ENCODE measurements at places on chromosomes 16 and 17.

DNA sequence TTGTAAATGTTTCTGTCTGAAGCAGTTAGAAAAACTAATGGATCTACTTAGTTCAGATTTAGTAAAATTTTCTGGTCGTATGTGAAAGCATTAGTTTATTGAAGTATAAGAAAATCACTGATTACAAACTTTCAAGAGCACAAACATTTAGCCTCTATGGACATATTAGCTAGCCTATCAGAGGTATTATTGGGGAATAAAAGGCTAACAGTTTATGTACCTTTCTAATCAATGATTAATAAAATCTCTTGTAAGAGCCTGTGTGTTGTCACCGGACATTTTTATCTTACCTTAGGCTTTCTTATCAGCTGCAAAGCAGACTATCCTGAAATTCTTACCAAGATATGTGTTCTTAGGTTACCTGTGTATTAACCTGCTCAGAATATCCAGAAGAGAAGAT, 21.2 kb downstream of the ZPBP2 start:
- DNase-seq = no peak

GRCh38 chr17:39761861-39762496, 24.2 kb downstream of the GRB7 start:
- DNase-seq = no peak

- DNase-seq = no peak
Measured at GRCh38 chr17:46144246-46144645, 49.0 kb downstream of the KANSL1 start.

GRCh38 chr16:12784076-12784475, 19.6 kb downstream of the CPPED1 start:
- no peak for DNase-seq

GRCh38 chr17:80910043-80910442, 81.6 kb upstream of the CHMP6 start:
- no peak for DNase-seq

DNA sequence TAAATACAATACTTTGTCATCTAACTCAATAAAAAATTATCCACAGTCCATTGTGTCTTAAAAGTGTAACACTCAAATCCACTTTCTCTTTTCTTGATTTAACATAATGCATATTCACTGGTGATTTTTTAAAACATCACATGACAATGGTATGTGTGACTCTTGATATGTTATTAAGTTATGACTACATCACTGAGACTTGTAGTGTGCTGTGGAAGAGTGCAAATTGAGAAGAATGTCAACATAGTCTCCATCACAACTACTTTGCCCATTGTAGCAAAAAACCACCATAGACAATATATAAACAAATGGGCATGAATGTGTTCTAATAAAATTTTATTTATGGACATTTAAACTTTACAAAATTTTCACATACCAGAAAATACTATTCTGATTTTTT, 380.7 kb upstream of the PMFBP1 start:
- DNase-seq = no peak

DNA sequence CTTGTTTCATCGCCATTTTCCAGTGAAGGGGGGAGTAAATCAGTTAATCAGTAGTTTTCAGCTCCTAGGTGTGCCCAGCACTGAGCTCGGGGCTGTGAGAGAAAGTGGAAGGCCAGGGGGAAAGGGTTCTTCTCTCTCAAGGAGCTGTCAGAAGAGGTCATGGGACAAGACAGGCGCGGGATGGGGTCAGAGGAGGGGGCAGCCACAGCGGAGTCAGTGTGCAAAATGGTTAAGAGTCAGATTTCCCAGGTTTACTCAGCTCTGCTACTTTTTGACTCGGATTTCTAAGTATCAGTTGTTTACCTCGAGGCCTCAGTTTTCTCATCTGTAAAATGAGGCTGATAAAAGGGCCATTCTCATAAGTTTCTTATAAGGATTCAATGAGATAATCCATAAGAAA, 4.3 kb upstream of the XYLT1 start:
- no peak for DNase-seq

GRCh38 chr16:25258861-25259179, 1.2 kb upstream of the ZKSCAN2 start:
- DNase-seq = peak; percentile 2

DNA sequence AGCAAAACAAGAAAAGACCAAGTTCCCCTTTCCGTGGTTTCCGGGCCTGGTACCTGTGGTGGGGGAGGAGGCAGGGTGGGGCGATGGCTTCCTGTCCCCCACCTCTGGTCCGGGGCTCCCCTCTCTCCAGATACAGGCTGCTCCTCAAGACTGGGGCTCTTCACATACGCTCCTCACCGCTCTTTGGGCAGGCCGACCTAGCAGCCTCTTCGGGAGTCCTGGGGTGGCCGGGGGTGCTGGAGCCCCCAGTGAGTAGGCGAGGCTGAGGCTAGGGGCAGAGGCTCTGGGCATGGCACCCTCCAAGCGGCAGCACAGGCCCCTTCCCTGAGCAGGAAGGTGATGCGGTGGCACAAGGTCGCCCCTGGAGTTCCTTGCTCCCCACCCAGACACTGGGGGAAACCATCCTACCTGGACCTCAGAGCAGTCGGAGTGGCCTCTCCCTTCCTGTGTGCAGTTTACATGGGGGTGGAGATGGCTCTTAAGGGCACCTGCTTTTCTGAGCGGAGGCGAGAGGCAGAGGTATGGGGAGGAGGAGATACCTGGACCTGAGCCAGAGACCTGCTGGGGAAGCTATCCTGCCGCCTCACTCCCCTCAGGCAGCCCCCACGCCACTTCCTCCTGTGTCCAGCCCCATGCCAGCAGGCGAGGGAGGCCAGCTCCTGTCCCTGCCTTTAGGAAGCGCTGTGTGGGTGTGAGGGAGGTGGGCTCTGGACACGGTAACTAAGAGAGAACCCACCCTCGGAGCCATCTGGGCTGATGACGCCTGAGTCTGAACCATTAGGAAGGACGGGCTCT, 891 bp downstream of the CORO1A start:
- peak; percentile 71 for DNase-seq

DNA sequence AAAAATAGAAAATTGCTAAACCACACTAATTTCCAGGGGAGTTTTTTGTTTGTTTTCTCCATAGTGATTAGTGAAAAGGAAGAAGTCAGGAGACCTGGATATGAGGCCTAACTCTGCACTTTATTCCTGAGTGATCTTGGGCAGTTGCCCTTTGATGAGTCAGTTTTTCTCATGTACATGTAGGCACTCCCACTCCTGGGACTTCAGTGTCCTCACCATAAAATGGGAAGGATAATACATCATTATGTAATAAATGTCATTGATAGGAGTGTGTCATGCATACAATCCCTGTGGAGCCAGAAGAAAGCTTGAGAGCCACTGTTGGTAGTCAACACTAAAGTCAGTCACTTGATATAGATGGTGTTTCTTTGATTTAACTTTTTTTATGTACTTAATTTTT, 32.5 kb downstream of the WIPF2 start:
- no peak for DNase-seq

DNA sequence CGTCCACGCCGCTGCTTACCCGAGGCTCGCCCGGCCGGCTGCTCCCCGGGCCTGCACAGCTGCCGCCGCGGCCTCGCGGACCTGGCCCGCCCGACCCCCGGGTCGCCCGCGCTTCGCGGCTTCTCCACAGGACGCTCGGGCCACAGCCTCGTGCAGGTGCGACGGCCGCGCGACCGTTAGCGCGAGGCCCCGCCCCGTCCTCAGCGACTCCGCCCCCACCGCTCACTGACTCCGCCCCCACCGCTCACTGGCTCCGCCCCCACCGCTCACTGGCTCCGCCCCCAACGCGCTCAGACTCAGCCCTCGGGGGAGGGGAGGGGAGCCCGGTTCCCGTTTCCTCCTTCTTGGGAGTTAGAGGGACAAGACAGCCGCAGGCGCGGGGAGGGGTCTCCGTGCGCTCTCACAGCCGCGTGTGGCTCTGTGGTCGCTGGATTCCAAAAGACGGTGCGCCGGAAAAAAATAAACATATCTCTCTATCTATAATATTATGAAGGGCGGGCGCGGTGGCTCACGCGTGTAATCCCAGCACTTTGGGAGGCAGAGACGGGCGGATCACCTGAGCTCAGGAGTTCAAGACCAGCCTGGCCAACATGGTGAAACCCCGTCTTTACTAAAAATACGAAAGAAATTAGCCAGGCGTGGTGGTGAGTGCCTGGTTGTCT, at the start of gene MEIOB:
Gene MEIOB (minus strand): TSS at position 191 of the 662 bp plus-strand sequence. CDS start 3,989 bp downstream, outside the sequence.
- no peak for DNase-seq

DNA sequence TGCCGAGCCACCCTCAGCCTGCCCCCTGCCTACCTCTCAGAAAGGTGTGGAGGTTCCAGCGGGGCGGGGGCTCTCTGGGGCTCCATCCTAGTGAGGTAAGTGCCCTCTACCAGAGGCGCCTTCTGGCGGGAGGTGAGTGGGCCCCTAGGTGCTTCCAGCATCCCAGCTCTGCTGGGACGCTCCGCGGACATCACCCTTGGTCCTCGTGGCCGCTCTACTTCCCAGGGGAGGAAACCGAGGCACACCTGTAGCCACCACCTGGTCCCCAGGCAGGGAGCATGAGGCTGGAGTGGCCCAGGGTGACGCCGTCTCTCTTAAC, 1.4 kb downstream of the MCRIP2 start:
- DNase-seq = no peak

- DNase-seq = no peak
Measured at GRCh38 chr16:50197582-50197981, 44.5 kb downstream of the TENT4B start.

DNA sequence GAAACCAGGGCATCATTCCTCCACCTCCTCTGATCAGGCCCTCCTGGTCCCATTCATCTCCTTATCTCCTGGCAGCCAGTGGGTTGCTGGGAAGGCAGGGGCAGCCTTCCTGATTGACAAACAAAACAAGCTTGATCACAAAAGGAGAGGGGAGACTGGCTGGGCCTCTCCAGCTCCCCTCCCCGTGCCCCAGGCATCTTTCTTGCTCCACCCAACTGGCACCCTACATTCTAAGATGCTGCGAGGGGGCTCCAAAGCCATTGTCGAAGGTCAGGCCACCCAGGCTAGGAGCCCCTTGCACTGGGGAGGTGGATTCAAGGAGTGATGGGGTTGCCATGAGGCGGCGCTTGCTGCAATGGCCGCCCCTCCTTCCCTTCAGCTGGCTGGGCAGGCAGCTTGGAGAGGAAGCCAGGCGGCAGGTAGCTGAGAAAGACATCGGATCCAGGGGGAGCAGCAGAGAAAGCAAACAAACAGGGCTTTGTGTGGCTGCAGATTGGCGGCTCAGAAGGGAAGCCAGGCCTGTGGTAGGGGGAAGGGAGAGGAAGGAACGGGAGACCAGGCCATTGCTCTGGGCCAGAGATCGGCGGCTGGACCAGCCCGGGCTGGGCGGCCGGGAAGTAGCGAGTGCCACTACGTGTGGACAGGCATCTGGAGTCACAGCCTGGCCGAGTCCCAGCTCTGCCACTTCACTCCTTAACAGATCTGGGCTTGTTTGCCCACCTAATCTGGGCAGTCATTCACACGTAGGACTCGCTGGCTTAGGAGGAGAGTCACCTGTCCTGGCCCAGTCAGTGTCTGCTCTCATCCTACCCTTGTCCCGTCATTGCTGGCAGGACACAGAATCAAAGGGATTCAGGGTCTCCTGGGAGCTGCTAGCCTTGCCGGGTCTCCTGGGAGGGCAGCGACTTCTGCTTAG, 12.3 kb downstream of the RAI1 start:
- DNase-seq = no peak

- DNase-seq = no peak
Measured at GRCh38 chr17:47789611-47790561, 31.7 kb downstream of the OSBPL7 start.

- no peak for DNase-seq
Measured at GRCh38 chr17:78527345-78527744, 49.9 kb downstream of the DNAH17 start.

- no peak for DNase-seq
Measured at GRCh38 chr17:10668775-10669174, 11.7 kb upstream of the MYH3 start.

GRCh38 chr17:12546983-12547382, 118.7 kb upstream of the MYOCD start:
- DNase-seq = no peak

- no peak for DNase-seq
Measured at GRCh38 chr17:50371526-50371925, 1.5 kb downstream of the MRPL27 start.

GRCh38 chr17:33438139-33438538, 145.0 kb upstream of the ASIC2 start:
- no peak for DNase-seq

DNA sequence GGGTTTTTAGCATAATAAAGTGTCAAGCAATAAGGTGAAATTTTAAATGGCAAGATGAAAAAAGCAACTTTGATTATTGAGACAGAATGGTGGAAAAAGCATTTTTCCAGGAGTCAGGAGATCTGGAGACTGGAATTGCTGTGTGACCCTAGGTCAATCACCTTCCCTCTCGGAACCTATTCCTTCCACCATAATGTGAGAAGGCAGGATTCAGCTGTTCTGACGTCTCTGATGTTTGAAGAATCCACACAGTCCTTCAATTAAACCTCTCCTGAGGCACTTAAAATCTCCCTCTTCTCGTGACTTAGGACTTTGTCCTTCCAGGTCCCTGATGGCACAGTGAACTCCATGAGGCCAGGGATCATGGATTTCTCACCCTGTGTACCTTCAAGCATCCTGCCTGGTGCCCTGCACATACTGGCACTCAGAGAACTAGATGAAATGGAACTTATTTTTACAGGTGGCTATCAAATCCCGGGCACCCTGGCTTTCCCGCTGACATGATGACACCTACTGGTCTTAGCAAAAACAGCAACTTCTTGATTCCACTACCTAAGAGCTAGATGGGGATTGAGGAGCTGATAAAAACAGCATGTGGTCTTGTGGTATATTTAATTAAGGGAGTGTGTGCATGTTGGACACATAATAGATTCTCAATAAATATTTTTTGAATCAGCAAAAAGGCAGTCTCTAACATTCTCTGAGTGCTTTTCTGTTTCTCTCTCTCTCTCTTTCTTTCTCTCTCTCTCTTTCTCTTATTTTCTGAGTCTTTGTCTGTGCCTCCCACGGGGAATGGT, 2.3 kb upstream of the CCDC182 start:
- DNase-seq = peak; percentile 53

DNA sequence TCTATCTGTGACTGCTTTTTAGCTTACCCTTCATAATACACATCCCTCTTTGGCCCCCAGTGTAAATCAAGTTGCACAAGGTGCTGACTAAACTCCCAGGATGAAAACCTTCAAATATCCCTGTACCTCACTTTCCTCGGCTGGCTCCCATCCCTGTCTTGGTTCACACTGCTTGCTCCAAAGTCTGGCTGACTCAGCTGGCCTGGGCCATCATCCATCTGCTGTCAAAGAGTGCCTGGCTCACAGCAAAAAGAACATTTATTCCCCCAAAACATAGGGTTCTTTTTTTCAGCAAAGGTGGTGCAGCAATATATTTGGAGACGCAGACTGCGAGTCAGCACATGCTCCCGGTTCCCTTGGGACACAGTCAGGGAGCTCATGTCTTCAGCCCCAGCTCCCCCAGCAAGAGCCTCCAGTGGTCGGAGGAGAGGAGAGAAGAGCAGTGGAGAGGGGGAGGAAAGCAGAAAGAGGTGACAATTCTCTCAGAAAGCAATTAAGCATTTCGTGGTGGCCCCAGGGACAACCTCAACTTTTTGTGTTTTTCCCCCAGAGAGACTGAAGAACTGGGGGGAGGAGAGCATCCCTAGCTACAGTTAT, 26.1 kb downstream of the GPR142 start:
- no peak for DNase-seq
